ENCODE measurements at places on chromosomes 5 and 9. TPM values are rescaled to one million over a fixed set of nuclear protein-coding genes. Genes with fewer than 3 reads are reported as not detected.

The PHF24 gene
- not detected for total RNA-seq

GRCh38 chr5:81601919-81602318, 149.0 kb downstream of the SSBP2 start:
- H3K4me1 ChIP-seq: peaks cover 4% of the 10 kb centered on the region
- DNase-seq: no peak
- H3K27ac ChIP-seq: no peak overlapping the region
- no peak overlapping the region for H3K4me3 ChIP-seq

GRCh38 chr5:127089191-127089590, 15.9 kb upstream of the C5orf63 start:
- H3K4me1 ChIP-seq: no peaks in the 10 kb centered on the region
- no peak overlapping the region for H3K4me3 ChIP-seq
- H3K36me3 ChIP-seq: no peaks in the 10 kb centered on the region
- no peak for DNase-seq

DNA sequence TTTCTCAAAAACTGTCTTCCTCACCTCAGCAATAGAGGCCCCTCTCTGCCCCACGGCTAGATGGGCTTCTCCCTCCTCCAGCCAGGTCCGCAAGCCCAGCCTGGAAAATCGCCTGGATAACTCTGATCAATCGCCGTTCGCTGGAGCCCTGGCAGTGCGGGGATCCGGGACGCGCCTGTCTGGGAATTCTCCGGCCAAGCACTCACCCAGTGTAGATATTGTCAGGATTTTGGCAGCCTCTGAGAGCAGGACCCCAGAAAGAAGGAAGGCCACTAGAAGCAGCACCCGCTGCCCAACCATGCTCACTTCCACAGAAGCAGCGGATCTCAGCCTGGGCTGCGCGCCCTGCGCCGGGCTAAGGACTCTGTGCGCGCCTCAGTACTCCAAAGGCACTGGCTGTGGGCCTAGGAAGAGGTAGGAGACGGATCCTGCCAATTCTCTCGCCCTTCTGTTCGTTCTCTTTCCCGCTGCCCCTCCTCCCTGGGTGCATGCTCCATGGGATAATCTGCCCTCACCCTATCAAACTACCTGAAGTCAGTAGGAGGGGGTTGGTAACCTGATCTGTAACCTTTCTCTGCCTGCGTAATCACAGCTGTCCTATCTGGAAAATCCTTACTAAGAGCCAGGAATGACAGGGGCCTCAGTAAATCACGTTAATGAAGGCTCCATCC, at the start of gene UGT3A1:
TSS of gene UGT3A1 (minus strand) at position 450 of the 671 bp plus-strand sequence. CDS start at position 300, 150 bp downstream.
- H3K27ac ChIP-seq: no peak within 1 kb of the TSS
- H3K36me3 ChIP-seq: no peaks in the 10 kb centered on the region
- no peak within 1 kb of the TSS for H3K4me3 ChIP-seq
- no peaks in the 10 kb centered on the region for H3K4me1 ChIP-seq
- no peaks in the 10 kb centered on the region for H3K27me3 ChIP-seq

- no peaks in the 10 kb centered on the region for H3K4me1 ChIP-seq
- no peak overlapping the region for H3K27ac ChIP-seq
- no peak overlapping the region for H3K4me3 ChIP-seq
- H3K36me3 ChIP-seq: no peaks in the 10 kb centered on the region
- no peaks in the 10 kb centered on the region for H3K27me3 ChIP-seq
Observed at GRCh38 chr5:68818870-68819269, 274.9 kb upstream of the SLC30A5 start.
